ENCODE measurements at places on chromosomes 4 and X.

DNA sequence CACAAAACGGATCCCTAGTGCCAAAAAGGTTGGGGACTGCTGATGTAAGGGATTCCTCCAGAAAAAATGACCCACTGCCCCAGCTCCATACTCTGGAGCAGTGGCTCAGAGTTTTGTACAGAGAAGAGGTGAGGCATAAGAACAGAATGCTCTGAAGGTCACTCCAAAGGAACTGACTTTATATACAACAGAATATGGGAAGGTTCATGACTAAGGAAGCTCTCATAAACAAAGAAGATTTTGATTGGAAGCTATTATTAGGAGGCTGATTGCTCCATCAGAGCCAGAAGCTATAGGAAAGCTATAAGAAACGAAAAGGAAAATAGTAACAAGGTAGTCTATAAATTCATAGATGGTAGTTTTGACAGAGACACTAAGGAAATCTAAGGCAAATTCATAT is 203.1 kb downstream of the SLC7A11 start:
- no peak for DNase-seq

- DNase-seq, result no peak
These were observed 97.3 kb upstream of the HPRT1 start for GRCh38 chrX:134362560-134363089.

- DNase-seq, result no peak
These were observed 78.5 kb downstream of the MSN start for GRCh38 chrX:65745992-65746391.

DNA sequence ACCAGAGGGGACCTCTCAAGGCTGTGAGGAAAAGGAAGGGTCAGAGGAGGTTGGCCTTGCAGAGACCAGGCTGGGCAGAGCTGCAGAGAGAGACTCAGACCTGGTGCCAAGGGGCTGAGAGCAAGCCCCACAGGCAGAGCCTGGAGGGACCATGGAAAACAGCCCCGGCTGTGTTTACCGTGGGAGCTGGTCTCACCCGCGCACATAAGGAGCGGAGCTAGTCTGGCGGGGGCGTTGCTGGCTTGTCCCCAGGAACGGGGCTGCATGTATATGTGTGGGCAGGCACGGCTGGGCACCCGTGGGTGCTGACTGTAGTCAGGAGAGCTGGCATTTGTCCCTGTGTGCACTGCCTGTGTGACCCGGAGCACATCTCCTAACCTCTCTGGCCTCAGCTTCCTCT is 45.7 kb downstream of the C4orf50 start:
- peak; percentile 25 for DNase-seq

- no peak for DNase-seq
These were observed 57.1 kb upstream of the ATXN3L start for GRCh38 chrX:13376857-13377549.

DNA sequence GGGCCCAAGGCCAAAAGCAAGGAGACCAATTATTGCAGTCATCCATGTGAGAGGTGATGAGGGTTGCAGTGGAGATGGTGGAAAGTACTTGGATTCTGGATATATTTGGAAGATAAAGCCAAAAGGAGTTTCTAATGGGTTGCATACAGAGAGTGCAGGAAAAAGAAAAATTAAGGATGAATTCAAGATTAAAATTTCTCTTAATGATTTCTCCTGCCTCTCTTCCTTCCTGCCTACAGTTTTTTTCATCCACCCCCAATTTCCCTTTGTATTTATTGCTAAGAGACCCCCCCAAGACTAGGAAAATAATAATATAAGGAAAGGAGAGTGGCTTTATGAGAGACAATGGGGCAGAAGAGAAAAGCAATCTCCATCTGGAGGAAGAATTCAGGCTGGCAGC is 8.6 kb upstream of the FGF5 start:
- DNase-seq, result no peak

GRCh38 chr4:119570401-119570800 is 58.2 kb downstream of the PDE5A start:
- DNase-seq, result no peak

DNA sequence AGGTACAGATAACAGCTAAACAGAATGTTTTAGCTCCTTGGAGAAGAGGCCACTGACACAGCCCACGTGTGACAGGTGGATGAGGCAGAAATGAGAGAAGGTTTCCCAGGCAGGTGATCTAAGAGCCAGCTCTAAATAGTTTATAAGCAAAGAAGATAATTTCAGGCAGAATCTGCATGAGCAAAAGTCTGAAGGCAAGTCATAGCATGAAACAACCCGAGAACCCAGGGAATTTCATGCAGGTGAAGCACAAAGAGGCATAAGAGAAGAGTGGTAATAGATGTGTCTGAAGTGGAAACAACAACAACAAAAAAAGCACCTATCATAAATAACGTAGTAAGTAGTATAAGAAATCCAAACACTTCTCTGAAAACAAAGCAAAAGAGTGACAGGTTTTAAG is 275.8 kb upstream of the CPEB2 start:
- DNase-seq, result no peak

- DNase-seq, result no peak
These were observed 91.5 kb upstream of the ANKRD50 start for GRCh38 chr4:124804041-124804440.

- DNase-seq, result no peak
These were observed 96.9 kb upstream of the GPRIN3 start for GRCh38 chr4:89404530-89404929.

- no peak for DNase-seq
These were observed 10.8 kb downstream of the CLCN4 start for GRCh38 chrX:10167573-10167972.

- no peak for DNase-seq
These were observed 31.3 kb downstream of the NYX start for GRCh38 chrX:41478381-41478911.

DNA sequence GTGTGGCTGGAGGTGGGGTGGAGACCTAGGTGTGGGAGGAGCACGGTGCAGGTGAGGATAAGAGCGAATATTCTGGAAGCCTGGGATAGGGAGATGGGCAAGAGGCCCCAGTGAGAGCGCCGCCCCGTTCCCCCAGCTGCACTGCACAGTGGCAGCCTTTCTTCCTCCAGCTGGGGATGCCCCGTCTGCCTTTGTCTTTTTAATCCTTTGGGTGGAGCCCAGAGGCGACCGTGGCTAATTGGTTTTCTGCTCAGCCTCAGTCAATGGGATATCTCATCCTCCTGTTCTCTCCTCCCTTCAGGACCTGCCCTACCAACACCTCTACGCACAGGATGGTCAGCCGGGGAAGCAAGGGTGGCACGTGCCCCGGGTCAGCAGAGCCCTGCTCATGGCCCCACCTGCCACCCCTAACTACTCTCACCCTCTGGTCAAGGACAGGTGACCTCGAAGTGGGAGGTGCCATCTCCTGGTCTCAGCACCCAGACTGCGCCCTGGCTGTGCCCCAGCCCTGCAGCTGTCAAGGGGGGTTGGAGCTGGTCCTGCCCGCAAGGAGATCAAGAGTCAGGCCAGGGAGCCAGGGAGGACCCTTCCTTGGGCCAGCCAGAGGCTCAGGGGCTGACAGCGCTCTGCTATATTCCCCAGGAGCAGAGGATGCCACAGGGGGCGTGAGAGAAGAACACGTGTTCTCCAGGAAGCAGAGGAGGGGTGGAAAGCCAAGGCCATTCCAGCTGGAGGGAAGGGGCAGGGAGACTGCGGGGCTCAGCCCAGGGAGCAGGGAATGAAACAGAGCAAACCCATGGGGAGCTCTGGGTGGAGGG is 64.0 kb downstream of the ADRA2C start:
- no peak for DNase-seq

DNA sequence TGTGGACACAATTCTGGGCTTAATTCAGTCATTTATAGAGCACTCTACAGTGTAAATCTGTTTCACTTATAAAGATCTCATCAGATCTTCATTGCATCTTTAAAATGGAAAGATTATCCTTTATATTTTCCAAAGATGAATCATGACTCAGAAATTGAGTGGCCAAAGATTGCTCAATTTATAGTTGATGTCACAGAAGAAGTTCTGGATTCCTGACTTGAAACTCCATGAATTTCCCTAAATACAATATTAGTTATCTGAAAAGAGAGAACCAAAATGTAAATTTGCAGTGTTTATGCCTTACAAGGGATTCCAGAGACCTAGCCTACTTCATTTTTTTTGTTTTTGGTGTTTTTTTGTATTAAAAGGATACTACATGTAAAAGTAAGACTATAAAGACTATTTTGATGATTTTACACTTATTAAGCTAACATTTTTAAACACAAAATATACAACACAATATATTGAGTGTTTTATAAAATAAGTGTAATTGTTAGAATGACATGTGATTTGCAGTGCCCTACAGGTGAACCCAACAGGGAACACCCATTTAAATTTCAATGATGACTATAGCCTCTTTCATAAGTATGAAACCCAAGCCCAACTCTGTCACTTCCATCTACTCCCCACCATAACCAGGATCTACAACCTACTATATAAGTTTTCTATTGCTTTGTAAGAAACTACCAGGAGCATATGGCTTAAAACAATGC is 183.5 kb downstream of the PCDH7 start:
- DNase-seq, result no peak

GRCh38 chr4:173477016-173477415 is 53.0 kb downstream of the HAND2 start:
- DNase-seq, result no peak

DNA sequence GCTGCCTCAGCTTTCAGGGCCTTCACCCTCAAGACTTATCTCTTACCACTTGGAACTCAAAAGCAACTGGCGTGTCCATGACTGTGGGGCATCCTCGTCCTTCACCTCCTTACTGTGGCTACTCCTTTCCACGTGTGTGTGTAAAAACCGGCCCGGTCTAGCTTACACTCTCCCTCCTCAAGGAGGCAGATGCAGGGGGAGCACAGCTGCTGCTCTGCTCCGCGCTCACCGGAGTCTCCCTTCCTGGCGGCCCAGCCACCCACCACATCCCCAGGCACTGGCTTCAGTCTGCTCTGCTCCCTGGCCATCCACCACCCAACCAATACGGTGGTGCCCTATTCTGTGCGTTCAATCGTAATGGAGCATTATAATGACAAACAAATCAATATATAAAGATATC is 8.3 kb downstream of the RNF212 start:
- no peak for DNase-seq

DNA sequence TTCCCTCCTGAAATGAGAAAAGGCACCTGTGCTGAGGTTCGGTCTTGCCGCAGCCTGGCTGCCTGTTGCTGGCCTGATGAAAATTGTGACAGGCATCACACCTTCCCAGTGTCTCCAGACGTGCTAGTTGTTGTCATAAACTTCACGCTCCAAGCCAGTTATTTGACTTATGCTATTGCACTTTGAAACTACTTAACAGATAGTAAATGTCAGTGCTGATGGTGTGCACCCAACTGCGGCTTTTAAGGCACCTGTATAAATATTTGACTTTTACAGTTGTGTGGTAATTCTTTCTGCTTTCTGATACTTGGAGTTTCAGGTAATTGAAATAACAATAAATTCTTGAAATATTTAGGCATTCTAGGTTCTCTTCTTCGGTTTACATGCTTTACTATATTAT is 1.8 kb downstream of the WWC2 start:
- DNase-seq, result peak; percentile 40

GRCh38 chr4:152996111-152996571 is 60.0 kb downstream of the FHDC1 start:
- DNase-seq, result no peak

DNA sequence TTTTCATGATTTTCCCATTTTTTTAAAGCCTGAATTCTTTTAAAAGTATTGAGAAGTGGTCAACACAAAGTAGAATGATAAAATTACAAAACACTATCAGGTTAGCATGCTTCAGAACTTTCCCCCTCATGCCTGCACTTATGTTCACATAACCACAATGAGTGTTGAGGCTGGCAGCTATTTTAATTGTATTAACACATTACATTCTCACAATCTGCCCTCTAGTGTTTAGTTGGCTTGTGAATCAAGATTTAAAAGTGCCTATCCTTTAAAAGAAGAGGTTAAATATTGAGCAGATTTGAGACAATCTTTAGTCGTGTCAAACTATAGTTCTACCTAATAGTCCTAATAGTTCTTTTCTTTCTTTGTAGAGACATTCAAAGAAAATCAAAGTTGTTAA is 93.6 kb upstream of the NAP1L5 start:
- DNase-seq, result no peak
